NCI-H226 (cell line): ENCODE measurements at places on chromosomes 12 and 14.

GRCh38 chr14:50792051-50792477 is 38.9 kb downstream of the NIN start:
- peak; percentile 68 for DNase-seq

- no peak for DNase-seq
Observed at GRCh38 chr14:20493634-20494033, 11.7 kb upstream of the RNASE10 start.

DNA sequence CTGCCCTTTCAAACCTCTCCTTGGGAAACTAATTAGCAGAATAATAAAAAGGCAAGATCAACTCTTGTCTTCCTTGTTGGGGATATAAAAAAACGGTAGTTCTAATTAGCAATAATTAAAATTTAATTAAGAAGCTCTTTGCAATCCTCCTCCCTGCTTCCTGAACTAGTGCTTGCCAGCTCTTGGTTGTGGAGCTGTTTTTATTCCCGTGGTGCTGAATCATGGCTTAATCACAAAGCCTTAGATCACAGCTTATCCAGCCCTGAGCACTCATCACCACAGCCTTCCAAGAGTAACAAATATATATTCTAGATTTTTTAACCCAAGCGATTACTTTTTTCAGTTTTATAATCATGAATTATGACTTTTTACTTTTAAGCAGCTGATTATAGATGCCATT is 63.2 kb upstream of the INSM2 start:
- DNase-seq = peak; percentile 23

DNA sequence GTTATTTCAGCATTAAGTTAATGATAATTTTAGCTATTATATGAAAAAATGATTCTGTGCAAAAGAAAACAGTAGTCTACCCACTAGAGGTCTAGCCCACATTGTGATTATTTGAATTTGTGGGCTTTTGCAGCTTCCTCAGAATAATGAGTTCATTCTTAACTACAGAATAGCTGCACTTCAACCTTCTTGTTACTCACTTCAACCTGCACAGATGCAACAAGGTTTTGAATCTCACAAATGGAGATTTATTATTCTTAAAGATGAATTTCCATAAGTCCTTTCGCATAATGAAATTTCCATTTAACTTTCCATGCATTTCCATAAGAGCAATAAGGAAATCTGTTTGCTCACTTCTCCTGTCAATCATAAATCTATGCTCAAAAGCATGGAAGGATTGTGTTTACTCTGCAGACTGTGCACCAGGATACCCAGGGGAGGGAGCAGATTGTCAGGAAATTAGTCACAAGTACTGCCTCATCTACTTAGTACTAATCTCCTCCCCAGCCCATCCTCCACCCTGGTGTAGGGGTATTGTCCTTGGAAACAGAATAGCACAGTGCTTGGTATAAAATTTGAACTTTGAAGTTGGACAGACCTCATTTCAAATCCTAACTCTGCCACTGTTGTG is 24.1 kb downstream of the PTGER2 start:
- peak; percentile 82 for DNase-seq

- DNase-seq = no peak
Observed at GRCh38 chr12:1619587-1619986, 9.4 kb upstream of the WNT5B start.
